ENCODE measurements at places on chromosomes 6 and 20.

GRCh38 chr20:4040283-4041179 is 25.2 kb upstream of the RNF24 start:
- DNase-seq, result no peak

DNA sequence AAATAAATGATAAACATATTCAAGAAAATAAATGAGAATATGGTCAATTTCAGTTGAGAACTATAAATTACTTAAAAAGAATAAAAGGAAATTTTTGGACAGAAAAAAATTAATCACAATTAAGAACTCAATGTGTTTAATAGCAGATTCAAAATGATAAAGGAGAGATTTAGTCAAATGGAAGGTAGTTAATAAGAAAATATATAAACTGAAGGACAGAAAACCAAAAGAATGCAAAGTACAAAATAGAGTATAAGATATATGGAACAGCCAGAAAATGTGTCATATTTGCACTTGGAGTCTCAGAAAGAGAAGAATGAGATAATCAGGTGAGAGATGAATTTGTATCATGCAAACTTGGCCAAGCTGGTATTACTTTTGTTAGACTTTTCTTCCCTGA is 201.8 kb upstream of the ARID1B start:
- DNase-seq, result no peak

DNA sequence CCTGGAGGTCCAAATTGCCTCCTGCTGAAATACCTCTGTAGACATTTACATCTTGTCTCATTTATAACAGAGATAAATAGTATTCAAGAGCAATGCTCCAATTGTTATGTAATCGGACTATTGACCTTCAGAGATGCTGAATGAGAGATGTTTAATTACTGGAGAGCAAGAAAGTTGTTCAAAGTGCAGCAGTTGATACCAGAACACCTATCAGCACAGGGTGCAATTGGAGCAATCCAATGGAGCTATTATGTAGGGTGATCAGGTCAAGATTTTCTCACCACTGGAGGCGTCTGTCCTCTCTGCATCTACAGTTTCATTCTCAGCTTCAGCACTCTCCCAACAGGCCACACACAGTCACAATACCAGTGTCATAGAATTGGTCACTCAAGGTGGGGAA is 19.5 kb upstream of the TMX4 start:
- no peak for DNase-seq

DNA sequence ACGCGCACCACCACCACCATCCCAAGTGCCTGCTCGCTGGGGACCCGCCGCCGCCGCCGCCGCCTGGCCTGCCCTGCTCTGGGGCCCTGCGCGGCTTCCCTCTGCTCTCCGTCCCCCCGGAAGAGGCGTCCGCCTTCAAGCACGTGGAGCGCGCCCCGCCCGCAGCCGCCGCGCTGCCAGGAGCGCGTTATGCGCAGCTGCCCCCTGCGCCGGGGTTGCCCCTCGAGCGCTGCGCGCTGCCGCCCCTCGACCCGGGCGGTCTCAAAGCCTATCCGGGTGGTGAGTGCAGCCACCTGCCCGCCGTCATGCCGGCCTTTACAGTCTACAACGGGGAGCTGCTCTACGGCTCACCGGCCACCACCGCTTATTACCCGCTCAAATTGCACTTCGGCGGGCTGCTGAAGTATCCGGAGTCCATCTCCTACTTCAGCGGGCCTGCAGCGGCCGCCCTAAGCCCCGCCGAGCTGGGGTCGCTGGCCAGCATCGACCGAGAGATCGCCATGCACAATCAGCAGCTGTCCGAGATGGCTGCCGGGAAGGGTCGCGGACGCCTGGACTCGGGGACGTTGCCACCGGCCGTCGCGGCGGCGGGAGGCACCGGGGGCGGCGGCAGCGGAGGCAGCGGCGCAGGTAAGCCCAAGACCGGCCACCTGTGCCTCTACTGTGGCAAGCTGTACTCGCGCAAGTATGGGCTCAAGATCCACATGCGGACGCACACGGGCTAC is 7.2 kb downstream of the PRDM13 start:
- no peak for DNase-seq

DNA sequence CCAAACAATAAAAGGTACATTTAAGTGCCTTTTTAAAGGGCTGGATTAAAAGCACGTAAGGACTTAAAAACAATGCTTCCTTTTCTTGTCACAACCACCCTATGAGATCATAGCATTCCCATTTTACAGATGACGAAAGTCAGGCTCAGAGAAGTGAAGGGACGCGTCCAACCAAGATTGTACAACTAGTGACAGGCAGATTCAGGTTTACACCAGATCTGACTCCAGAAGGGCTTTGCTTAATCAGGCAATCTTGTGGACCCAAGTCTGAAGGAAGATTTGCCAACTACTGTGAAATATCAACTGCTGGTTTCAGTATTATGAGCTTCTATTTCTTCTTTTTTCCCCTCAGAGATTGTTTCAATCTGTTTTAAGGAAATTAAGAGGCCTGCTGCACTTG is 877 bp downstream of the ENPP4 start:
- DNase-seq, result no peak

DNA sequence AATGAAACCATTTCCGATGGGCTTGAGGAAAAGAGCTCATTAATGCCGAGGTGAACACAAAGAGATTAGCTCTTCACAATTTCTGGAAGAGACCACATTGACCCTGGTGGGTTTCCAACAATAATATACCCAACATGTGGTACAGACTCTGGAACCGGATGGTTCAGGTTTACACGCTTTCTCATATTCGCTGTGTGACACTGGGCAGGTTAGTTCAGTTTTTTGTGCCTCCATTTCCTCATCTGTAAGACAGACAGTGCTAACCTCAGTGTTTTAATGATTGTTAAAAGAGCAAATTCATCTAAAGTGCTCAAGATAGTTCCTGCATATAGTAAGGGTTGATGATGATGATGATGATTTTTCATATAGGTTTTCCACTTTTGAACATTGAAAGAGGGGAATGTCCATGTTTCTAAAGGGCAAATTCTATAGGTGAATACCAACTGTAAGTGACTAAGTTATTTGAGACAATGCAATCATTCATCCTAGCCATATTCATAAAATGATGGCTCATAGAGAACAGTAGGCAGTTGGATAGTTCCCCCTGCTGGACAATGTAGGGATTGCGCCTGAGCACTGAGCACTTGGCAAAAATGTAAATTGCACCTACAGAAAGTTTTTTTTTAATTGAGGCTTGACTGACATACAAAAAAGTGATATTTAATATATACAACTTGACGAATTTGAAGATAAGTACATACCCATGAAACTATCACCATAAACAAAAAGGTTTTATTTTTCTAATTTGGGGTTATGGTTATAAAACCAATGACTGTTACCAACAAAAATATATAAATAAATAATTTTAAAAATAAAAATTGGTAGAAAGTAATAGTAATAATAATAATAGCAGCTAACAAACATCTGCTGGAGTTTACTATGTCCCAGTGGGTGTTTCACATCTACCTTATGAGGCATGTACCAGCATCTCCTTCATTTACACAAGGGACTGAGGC is 2.1 kb upstream of the PERP start:
- peak; percentile 68 for DNase-seq

GRCh38 chr6:2783188-2783963 is 18.2 kb downstream of the WRNIP1 start:
- DNase-seq, result no peak

DNA sequence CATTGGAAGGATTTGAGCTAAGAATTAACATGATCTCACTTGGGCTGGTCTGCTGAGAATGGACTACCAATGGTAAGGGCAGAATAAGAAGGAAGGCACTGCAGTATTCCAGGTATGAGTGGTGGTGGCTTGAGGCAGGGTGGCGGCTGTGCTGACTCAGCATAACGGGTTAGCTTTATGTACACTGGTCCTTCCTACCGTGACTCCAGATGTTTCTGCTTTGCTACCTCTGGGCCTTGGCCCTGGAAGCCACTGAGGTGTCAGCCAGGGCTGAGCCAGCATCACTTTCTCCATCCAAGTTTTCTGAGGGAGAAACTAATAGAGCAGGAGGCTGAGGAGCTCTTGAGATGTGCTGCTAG is 12.9 kb upstream of the BTN3A3 start:
- no peak for DNase-seq

DNA sequence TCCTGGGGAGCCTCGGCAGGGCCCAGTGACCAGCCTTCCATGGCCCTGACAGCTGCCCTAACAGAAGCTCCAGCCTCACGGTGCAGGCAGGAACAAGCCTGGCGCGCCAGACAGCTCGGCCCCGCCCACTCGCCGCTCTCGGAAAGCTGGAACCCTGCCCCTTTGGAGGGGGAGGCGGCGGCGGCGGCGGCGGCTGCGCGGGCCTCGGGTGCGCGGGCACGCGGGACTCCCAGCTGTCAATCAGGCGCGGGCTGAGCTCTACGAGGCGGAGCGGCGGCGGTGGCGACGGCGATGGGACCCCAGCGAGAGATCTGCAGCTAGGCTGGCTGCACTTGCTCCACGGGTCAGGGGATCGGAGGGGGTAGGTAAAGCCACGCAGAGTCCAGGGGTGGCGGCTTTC is at the start of gene NRSN1:
TSS of gene NRSN1 (plus strand) at position 236 of the 400 bp plus-strand sequence. CDS start 8,113 bp downstream, outside the sequence.
- DNase-seq, result no peak

GRCh38 chr6:96066376-96066775 is 50.6 kb downstream of the FUT9 start:
- DNase-seq, result no peak

- DNase-seq, result no peak
These were observed 136.7 kb upstream of the CARMIL1 start for GRCh38 chr6:25142506-25142905.

- DNase-seq, result no peak
These were observed at the start of gene ZBTB2 for GRCh38 chr6:151391471-151392413. ZBTB2 (minus strand) TSS chr6:151391559; CDS start chr6:151373637, 17,922 bp downstream.

- no peak for DNase-seq
These were observed 213.9 kb downstream of the SOX4 start for GRCh38 chr6:21807299-21808044.

DNA sequence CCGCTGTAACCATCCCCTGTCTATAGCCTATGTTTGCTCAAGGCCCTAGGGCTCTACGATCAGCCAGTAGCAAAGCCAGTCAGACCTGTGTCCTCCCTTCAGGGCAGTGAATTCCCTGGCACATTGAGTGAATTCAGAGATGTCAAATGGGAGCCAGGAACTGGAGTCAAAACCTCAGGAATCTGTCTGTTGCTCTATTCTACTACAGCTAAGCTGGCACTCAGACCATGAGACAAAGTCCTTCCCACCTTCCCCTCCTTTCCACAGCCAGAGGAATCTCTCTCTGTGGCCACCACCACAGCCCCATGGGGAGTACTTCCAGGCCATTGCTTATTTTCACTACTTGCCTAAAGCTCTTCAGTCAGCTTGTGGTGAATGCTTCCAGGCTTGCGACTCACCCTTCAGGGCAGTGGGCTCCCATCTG is 82.0 kb downstream of the PKIB start:
- DNase-seq, result no peak

- no peak for DNase-seq
These were observed 31.8 kb downstream of the KCNG1 start for GRCh38 chr20:50991076-50991475.

GRCh38 chr6:40848038-40848437 is 191.0 kb downstream of the UNC5CL start:
- no peak for DNase-seq

- no peak for DNase-seq
These were observed 59.5 kb upstream of the NELFCD start for GRCh38 chr20:58921564-58921963.

- DNase-seq, result no peak
These were observed 523 bp downstream of the CPXM1 start for GRCh38 chr20:2799688-2800520.

DNA sequence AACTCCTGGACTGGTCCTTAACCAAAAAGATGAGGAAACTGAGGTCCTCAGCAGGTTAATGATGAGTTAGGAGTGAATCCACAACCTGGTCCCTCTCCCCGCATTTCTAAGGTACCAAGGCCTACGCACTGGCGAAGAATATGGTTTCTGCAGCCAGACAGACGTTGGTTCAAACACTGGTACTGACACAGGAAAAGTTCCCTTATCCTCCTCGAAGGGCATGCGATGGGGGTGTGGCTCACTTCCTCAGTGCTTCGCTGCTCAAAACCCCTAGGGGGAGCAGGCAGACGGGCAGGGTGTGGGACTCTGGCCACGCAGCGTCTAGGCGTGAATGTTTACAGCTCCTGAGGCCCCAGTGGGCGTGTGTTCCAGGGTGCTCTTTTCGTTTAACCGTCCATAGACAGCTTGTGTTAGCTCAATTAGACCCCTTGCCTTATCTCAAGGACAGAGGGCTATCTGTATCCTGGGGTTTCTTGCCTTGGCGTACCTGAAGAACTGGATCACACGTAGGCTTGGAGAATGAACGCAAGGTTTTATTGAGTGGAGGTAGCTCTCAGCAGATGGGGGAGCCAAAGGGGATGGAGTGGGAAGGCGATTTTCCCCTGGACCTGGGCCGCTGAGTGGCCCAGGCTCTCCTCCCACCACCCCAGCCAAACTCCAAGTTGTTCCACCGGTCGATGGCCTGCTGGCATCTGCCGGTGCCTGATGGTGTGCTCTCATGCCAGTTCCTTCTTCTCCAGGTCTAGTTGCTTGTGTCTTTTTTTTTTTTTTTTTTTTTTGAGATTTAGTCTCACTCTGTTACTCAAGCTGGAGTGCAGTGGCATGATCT is 31.8 kb upstream of the PTPN1 start:
- DNase-seq, result peak; percentile 64

GRCh38 chr6:96468681-96469224 is 52.9 kb upstream of the UFL1 start:
- DNase-seq, result no peak

- no peak for DNase-seq
These were observed 5.9 kb downstream of the MED20 start for GRCh38 chr6:41914869-41915530.
